ENCODE measurements at places on chromosomes 5 and 9.

- DNase-seq: no peak
These were observed 29.3 kb downstream of the TLR4 start for GRCh38 chr9:117733465-117733864.

GRCh38 chr5:88829775-88830174, 53.2 kb downstream of the MEF2C start:
- no peak for DNase-seq

- DNase-seq: no peak
These were observed 193.1 kb downstream of the SLC12A2 start for GRCh38 chr5:128276537-128277216.

DNA sequence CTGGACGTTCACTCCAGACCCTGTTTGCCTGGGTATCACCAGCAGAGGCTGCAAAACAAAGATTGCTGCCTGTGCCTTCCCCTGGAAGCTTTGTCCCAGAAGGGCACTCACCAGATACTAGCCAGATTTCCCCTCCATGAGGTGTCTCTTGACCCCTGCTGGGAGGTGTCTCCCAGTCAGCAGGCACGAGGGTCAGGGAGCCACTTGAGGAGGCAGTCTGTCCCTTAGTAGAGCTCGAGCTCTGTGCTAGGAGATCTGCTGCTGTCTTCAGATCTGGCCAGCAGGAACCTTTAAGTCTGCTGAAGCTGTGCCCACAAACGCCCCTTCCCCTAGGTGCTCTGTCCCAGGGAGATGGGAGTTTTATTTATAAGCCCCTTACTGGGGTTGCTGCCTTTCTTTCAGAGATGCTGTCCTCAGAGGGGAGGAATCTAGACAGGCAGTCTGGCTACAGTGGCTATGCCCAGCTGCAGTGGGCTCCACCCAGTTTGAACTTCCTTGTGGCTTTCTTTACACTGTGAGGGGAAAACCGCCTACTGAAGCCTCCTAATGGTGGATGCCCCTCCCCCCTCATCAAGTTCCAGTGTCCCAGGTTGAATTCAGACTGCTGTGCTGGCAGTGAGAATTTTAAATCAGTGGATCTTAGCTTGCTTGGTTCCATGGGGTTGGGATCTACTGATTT, 253.9 kb downstream of the SPATA31D1 start:
- no peak for DNase-seq

- no peak for DNase-seq
These were observed 747 bp downstream of the TRPM3 start for GRCh38 chr9:71120501-71121247.

DNA sequence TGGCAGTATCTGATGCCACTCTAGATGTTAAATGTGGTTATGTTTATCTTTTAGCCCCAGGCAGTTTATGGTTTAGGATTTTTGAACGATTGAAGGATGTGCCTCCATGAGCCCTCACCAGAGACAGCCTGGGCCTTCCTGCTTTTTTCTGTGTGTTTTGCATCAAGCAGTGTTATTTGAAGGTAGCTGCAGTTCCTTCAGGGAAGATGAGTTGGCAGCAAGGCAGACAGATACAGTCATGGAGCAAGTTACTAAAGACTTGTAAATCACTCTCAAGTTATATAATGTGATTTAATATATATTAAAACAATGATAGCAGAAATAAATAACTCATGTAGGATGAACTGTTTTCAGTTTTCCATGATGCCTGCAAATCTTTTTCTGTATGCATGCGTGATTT, 204.9 kb downstream of the CD180 start:
- DNase-seq: no peak

DNA sequence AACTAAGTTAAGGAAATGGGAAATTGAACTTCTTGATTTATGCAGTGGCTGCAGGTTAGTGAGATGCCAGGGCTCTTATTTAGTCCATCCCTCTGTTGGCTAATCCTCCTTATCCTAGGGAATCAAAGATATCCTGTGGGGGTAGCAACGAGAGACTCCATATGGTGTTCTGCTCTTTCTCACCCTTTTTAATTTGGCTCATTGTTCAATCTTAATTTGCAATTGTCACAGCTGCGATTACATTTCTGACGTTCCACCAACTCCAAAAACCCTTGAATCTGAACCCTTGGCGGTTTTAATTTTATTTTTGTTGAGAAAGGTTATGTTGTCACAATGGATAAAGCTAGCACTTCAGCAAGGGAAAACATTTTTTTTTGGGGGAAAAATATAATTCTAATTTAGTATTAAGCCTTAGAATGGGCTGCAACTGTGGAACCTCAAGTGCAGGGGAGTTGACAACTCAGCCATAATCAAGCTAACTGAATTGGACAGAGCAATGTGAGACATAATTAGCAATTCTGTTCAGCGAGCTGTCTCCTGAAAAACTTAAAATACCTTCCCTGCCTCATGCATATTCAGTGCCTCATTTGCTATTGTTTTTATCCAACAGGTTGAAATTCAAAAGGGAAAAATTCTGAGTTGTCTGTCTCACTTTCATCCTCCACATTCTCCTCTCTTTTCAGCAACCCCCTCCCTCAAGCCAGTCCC, 91.3 kb downstream of the MAT2B start:
- no peak for DNase-seq
